ENCODE measurements at places on chromosomes 2 and 18.

GRCh38 chr2:70779911-70780545 is 10.4 kb downstream of the FIGLA start:
- DNase-seq: no peak

- no peak for DNase-seq
Measured at GRCh38 chr2:39202639-39203369, 41.0 kb downstream of the CDKL4 start.

- DNase-seq: no peak
Measured at GRCh38 chr18:30903566-30903965, 139.0 kb downstream of the DSC3 start.

DNA sequence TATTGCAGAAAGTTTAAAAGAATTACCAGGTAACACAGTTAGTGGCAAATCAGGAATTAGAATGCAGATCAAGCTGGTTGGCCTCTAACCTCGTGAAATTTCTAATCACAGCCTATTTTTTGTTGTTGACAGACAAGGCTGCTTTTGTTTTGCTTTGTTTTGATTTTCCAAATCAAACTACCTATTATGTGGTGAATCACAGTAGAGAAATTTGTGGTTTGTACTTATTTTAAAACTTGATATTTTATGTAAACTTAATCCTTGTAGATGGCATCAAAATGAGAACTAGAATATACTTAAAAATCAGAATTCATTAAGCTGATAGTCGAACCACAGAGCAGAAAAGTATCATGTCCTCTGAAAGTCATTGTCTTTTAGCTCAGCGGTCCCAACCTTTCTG is 258.1 kb downstream of the CTNNA2 start:
- DNase-seq: no peak

GRCh38 chr2:229553091-229553490 is 161.3 kb downstream of the DNER start:
- DNase-seq: no peak

- DNase-seq: no peak
Measured at GRCh38 chr2:222025881-222026271, 272.9 kb downstream of the PAX3 start.

DNA sequence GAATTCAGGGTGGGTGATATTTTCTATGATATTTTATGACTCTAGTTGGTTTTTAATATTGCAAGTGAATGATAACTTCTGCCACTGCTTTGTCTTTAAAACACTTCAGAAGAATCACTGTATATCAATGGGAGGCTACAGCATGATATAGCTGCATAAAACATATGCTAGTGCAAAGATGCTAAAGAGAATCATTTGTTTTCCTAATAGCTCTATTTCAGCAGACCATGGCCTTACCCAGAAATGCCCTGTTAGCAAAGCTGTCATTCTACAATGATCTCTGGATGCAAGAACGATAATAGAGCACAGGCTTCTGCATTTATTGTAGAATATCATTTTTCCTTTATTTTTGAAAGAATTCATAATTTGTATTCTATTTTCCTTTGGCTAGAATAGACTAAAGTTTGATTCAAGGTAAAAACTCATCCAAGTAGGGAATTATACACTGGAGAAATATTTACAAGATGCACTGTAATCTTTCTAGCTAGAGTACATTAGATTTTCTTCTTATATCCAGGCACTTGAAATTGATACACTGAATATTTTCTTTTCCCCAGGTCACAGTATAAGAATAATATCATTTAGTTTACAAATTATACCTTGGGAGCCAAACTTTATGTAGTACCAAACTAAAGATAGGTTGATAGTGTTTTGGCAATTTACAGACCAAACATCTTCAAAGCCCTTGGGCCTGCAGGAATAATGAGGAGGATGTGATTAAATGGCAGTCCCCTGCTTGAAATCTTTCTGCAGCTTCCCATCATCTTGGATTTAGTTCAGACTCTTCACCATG is 252.6 kb upstream of the LINC00305 start:
- DNase-seq: no peak

DNA sequence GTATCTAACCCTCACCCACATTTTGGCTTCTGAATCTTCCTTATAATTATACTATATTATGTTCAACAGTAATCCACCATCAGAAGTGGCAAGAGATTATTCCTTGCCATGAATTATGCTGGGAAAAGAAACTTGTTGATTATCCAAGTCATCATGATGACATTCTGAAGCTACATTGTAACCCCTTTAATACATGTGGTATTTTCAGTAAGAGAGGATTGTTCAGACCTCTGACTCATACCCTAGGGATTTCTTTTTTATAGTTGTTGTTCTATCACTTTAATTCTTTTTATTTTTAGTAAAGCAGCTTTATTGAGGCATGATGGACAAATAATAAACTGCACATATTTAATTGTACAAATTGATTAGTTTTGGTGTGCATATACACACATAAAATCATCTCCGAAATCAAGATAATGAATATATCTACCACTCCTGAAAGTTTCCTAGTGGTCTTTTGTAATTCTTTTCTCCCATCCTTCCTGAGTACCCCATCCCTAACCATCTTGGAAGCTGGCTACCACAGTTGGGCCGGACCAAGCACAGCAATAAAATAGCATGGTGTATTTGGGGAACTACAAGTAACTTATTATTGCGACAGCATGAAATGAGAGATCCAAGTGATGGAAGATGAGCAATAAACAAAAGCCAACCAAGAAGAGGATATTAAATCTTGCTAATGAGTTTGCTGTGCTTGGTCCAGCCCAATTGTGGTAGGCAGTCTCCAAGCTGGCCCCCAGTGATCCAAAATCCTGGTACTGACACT is 159.9 kb downstream of the BARD1 start:
- no peak for DNase-seq

GRCh38 chr2:225354281-225354774 is 45.2 kb upstream of the NYAP2 start:
- no peak for DNase-seq

DNA sequence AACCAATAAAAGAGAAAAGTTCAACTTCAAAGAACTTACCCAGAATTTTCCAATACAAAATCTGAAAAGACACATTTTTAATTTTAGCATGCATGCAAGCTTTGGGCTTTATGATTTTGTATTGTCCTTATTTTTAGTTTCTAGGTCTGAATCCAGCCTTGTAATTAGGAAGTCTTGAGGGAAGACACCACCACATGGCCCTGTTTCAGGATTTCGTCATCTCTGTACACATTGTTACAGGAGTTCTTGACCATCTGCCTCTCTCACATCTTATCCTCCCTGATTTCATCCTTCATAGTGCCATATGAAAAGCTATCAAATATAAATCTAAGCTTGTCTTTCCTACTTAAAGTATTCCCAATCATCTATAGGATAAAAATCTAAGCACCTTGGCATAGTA is 176.1 kb downstream of the TXNL1 start:
- DNase-seq: no peak

GRCh38 chr2:226330206-226330605 is 469.4 kb downstream of the IRS1 start:
- no peak for DNase-seq

DNA sequence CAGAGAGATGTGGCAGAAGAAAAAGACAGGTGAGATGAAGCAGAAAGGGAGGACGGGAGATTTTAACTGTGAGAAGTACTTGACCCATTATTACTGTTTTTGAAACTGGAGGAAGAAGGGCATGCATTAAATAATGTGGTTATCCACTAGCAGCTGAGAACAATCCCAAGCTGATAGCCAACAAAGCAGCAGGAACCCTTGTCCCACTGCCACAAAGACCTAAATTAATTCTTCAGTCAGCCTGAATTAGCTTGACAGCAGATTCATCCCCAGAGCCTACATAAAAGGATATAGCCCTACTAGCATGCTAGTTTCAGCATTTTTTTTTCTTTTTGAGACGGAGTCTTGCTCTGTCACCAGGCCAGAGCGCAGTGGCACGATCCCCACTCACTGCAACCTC is 19.5 kb upstream of the REG3A start:
- DNase-seq: no peak

GRCh38 chr18:40414155-40414754 is 1540.8 kb upstream of the PIK3C3 start:
- no peak for DNase-seq

- DNase-seq: no peak
Measured at GRCh38 chr18:36843784-36844183, 14.9 kb downstream of the KIAA1328 start.

- no peak for DNase-seq
Measured at GRCh38 chr2:192159736-192160135, 35.0 kb downstream of the TMEFF2 start.

DNA sequence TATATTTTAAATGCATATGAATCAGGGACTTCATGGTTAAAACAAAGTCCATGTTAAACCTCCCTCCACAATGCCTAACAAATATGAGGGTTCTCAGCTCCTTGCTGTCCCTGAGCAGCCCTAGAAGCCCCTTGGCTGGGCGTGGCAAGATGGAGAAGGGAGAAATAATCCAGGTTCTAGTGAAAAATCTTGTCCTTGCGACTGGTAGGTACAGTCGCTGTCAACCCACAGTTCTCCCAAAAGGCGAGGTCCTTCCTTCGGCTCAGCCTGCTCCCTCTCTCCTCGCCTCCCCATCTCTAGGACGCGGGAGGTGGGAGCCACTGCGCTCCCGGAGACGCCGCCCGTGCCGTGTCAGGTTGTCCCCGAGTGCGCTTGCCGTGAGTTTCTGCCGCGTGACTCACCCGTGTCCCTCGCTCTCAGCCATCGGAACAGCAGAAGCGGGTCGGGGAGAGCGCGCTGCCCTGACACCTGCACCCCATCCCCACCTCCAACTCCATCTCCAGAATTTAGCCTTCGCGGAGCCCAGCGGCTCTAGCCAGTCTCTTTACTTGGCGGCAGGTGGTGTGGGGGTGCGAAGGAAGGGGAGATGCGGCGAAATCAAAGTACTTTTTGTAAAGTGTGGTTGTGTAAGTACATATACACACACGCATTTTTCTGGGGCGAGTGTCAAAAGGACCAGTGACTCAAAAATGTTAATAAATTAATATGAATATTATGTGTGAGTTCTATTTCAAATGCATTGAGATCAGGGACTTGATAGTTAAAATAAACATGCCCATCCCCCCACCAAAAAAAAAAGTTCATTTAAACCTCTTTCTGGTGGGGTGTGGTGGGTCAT is 65.1 kb upstream of the TMEM17 start:
- DNase-seq: no peak

DNA sequence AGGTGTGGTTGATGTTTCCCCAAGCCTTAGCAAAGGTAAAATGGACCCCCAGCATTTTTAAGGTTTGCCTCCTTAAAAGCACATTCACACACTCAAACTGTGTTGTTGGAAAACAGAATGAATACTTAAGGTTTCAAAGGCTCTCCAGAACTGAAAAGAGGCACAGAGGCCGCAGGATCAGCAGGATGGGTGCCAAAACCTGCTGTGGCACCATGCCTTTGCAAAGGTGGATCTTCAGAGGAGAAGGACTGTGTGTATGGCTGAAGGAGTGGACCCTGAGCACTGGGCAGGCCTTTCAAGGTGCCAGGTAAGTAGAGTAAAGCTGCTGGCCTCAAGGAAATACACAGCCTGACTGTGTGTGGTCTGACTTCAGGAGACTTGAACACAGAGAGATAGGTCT is 127.3 kb downstream of the XRCC5 start:
- no peak for DNase-seq

GRCh38 chr2:120525056-120526046 is 179.4 kb downstream of the INHBB start:
- no peak for DNase-seq

DNA sequence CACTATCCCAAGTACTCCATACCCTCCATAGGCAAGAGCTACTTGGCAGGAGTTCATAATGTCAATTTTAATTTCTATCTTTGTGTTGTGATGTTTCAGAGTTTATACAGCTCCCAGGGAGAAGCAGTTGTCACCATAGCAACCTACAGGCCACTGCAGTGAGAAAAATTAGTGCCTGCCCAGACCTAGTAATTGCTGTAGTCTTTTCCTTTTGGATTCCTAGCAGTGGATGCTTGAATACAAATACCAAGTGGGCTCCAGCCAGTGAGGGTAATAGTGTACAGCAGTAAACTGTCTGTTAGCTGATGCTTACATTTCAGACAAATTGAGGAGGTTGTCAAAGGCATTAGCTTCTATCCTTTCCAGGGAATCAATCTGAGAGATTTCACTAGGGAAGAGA is 26.7 kb downstream of the LHCGR start:
- no peak for DNase-seq

Measured in stimulated activated CD4-positive, alpha-beta T cell treated with anti-CD3 and anti-CD28 coated beads, TNF-alpha, amount 100 ng/mL, for 24 hours (primary cell).